ENCODE measurements at places on chromosomes 4 and X.

- DNase-seq: no peak
These were observed 106.6 kb upstream of the ATP6AP2 start for GRCh38 chrX:40474205-40474626.

DNA sequence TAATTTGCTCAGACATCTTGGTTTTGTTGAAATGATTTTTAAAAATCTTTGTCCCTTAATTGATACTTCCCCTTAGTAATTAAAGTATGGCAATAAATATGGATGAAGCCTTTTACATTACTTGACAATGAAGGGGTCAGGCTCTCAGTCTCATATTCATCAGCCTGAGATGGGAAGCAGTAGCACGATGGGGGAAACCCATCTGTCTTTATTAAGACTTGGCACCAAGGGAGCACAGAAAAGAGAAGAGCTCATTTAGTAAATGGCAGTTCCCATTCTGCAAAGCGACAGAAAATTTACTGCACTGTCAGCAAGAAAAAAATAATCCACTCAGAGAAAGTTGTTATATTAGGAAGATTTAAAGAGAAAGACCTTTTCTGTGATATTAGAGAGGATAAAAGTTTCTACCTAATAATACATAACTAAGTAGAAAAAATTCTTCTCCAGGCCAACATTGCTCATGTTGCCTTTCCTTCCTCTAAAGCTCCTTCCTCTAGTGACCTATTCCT is 7.9 kb upstream of the SERTM2 start:
- no peak for DNase-seq

DNA sequence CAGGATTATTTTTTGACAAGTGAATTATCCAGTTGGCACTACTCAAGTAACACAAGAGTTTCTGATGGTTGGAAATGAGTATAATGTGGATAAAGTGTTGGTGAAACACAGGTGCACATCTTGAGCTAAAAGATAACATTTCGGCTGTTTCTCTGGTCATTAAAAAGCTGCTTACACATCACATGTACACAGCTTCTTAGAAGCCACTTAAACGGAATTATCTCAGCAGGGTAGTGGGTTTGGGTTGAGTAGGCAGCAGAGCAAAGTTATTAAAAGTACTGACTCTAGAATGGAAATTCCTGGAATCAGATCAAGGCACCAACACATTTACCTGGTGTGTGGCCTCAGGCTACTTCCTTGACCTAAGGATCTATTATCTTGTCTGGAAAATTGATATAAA is 55.4 kb upstream of the RASSF6 start:
- no peak for DNase-seq

DNA sequence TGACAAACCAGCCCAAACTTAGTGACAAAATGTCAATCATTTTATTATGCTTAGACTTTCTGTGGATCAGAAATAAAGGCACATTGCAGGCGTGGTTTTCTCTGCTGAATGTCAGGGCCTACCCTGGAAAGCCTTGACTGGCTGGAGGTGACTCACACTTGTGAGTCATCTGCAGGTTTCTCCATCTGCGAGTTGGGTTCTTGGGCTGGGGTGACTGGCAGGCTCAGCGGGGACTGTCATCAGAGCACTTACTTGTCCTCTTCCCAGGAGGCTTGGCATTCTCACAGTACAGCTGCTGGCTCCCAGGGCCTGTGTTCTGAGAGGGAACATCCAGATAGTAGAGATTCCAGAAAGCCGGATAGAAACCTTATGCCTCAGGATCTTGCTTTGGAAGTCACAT is 153.8 kb upstream of the AGA start:
- no peak for DNase-seq

DNA sequence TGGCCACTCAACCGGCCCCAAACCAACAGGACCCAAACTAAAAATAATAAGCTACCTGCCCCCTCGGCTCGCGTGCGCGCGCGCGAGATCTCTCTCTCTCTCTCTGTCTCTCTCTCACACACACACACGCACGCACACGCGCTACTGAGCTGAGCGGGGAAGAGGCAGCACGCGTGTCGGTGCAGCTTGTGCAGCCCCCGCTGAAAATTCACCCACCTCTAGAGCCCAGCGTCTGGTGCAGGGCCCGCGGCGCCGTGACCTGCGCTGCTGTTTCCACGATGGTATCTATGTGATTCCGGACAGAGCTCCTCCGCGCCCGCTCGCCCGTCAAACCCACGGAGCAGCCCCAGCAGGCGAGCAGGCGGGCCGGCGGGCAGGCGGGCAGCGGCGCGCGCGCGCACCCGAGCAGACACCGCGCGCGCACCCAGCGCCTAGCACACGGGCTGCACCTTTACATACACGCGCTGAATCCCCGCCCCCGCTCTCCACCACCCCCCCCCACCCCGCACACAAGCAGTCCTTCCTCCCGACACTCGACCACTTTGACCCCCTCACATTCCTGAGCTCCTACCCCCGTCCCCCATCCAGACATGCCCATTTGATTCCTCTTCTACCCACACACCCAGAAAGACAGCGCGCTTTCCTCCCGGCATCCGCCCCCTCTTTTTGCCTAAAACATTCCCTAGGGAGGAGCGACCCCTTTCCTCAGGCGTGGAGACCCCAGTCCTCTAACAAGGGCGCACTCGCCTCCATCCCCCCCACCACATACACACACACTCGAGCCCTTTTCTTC is 1.0 kb downstream of the SLITRK4 start:
- no peak for DNase-seq

DNA sequence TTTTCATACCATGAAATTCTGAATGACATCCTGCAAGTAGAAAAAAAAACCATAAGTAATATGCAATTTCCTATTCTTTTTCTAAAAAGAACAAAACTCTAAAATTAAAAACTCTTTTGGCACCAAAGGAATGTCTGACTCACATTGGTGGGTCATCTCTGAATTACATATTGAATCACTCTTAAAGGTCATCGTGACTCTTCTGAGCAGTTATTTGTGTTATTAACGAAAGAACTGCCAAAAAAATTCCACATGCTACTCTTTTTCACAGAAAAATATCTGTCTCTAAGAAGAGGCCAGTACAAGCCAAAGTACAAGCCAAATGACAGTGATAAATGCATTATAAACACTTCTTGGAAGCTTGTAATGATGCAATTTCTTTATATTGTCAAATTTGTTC is 282.2 kb downstream of the GUCY2F start:
- no peak for DNase-seq

DNA sequence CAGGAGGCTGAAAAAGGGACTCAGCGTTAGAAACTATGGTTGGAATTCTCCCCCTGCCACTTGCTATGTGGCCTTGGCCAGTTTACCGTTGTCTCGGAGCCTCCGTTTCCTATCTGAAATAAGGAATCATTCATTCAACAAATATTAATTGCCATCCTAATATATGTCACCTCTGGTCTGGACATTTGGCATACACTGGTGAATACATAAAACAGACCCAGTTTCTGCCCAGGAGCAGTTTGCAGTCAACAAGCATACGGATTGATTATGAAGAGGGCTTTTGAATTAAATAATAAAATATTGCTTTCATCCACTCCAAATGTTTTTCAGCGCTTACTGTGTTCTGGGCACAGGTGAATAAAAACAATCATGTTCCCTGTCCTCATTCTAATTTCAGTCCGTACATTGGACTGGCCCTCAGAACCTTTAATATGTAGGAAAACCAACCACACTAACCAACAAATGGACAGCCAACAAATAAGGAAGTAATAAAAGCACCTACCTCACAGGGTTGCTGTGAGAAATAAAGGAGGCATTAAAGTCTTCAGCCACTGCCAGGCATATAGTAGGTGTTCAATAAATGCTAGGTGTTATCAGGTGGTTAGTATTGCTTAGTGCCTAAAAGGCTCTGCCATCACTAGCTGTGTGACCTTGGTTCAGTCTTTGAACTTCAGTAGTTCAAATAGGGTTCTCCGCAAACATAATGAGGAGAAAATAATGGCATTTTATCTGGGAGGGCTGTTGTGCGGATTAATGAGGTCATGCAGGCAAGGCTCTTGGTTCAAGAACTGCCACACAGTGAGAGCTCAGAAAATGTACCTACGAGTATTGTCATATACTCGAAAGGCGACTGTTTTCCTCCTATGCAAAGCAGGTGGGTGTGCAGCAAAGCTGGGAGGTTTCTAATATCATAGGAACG is 7.3 kb upstream of the GSX2 start:
- DNase-seq: no peak

GRCh38 chrX:107610667-107611066 is 17.6 kb upstream of the PRPS1 start:
- no peak for DNase-seq

DNA sequence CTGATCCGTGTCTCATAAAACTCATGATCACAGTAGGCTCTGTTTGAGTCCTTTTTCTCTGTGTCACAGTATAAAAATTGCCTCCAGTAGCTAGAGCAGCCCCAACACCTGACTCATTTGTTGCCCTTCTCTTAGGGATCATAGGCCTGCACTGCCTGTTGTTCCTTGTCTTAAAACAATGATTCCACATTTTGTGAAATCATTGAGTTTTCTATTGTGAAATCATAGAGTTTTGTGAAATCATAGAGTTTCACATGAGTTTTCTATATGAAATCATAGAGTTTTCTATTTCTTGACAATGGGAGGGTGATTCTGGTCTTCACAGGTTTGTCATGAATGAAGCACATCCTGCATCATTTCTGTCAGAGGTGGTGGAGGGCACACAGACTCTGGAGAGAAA is 239.9 kb downstream of the GASK1B start:
- DNase-seq: no peak

DNA sequence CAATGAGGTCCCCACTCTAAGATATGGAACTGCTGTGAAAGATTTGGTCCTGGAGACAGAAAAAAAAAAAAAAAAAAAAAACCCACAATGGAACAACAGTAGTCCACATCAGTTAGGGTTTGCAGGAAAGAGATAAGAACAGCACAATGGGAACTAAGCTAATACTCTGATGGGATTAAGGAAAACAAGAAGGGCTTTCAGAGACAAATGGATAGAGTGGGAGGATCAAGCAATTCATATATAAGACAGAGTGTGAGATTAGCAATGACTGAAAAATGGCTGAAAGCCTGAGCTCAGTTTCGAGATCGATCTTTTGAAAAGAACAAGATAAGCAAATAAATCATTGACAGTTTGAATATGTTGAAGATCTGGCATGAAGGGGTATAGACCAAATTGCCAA is 188.4 kb upstream of the TRPC5 start:
- no peak for DNase-seq

DNA sequence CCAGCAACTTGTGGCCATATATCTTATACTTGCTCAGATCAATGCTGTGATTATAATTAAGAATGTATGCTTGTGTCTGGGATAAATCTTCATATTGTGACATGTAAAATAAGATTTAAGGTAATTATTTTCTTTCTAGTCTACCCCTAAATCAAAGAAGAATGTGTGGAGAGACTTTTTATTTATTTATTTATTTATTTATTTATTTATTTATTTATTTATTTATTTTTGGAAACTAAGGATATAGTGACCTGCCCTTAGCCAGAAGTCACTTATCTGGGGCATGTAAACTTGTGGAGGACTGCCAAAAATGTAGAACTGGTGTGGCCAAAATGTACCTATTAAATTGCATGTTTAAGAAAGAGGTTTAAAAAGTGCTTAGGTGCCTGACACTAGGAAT is 144.3 kb downstream of the BEND2 start:
- DNase-seq: no peak

- no peak for DNase-seq
These were observed 726.6 kb downstream of the TRAM1L1 start for GRCh38 chr4:116358633-116359222.

DNA sequence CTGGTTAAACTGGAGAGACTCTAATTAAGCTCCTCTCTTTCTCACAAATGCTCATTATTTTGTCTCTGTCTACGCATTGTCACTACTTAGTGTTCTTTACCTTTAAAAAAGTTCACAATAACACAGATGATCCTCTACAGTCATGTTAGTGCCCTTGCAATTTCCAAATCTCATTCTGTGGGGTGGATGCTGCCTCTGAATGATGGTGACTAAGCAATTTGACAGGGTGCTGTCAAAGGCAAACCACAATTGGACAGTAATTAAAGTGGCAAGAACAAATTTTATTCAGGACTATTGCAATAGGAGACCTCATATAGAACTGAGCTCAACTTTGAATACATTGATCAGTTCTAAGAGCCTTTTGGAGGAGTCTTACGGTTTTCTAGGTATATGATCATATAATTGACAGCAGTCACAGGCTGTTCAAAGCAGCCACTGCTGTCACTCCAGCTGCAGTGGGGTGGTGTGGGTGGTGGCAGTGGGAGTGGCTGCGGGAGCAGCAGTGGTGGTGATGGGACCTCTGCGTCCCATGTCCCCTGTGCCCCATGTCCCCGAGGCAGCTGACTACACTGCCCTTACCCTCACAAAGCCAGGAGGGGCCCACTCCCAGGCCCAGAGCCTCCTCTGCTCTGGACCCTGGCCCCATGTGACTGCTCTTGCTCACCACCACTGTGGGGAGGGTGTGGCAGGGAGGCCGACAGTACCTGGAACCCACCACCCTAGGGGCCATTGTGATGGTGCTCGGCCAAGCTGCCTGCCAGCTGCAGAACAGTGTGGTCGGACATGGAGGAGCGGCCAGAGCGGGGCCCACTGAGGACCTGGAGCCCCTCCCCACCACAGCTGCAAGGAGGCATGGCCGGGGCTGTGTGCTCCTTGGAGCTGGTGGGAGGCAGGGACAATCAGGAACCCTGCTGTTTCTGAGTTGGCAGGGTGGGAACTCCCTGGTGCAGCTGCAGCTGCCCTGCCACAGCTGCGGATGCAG is 30.4 kb upstream of the PAGE1 start:
- no peak for DNase-seq
